Fibroblast of lung (primary cell): ENCODE measurements at places on chromosomes 7 and 10. TPM values are rescaled to one million over a fixed set of nuclear protein-coding genes. Genes with fewer than 3 reads are reported as not detected.

SLC16A9 gene
- 0.26 and 0.66 TPM in 2 replicates for total RNA-seq

TMEM196 gene
- total RNA-seq: not detected in 2 replicates

BTBD16 gene
- not detected in 2 replicates for total RNA-seq

TEX36 gene
- not detected in 2 replicates for total RNA-seq

ZMIZ2 gene
- 5.1 and 9.1 TPM in 2 replicates for total RNA-seq

ARHGAP21 gene
- total RNA-seq: 105 and 173 TPM in 2 replicates

ERVW-1 gene
- not detected in 2 replicates for total RNA-seq

GPR15LG gene
- total RNA-seq: not detected in 2 replicates

MMD2 gene
- not detected in 2 replicates for total RNA-seq

PBLD gene
- total RNA-seq: 2.8 and 5.1 TPM in 2 replicates

ZNF248 gene
- total RNA-seq: 10.3 and 10.9 TPM in 2 replicates

NUTM2E gene
- under 0.01 TPM in 1 of 2 replicates, not detected in the other for total RNA-seq

CRTAC1 gene
- total RNA-seq: not detected in 2 replicates

PKD1L1 gene
- under 0.01 TPM in 2 replicates for total RNA-seq

GFRA1 gene
- 6.3 and 23.1 TPM in 2 replicates for total RNA-seq

TEX47 gene
- not detected in 2 replicates for total RNA-seq

TMEM176B gene
- 26.8 and 95.3 TPM in 2 replicates for total RNA-seq

TMEM213 gene
- not detected in 2 replicates for total RNA-seq

PI4K2A gene
- 16.4 and 26.6 TPM in 2 replicates for total RNA-seq

EBLN1 gene
- not detected in 2 replicates for total RNA-seq

TCAF1 gene
- 46.5 and 65.6 TPM in 2 replicates for total RNA-seq

PIK3CG gene
- under 0.01 TPM in 1 of 2 replicates, not detected in the other for total RNA-seq

SPDYE11 gene
- total RNA-seq: not detected in 2 replicates

PIK3AP1 gene
- 0.17 and 0.26 TPM in 2 replicates for total RNA-seq

EBF3 gene
- total RNA-seq: under 0.01 and 0.17 TPM in 2 replicates

CDK5 gene
- 25.9 and 27.7 TPM in 2 replicates for total RNA-seq

ENTPD1 gene
- total RNA-seq: 1.0 and 3.3 TPM in 2 replicates

DYNC1I1 gene
- total RNA-seq: under 0.01 and 0.17 TPM in 2 replicates

ITIH5 gene
- total RNA-seq: 12.4 and 49.3 TPM in 2 replicates

YWHAG gene
- total RNA-seq: 54.2 and 68.4 TPM in 2 replicates
